ENCODE measurements at places on chromosomes 3 and 15.

- DNase-seq: no peak
Measured at GRCh38 chr3:179615458-179616173, 11.0 kb downstream of the NDUFB5 start.

DNA sequence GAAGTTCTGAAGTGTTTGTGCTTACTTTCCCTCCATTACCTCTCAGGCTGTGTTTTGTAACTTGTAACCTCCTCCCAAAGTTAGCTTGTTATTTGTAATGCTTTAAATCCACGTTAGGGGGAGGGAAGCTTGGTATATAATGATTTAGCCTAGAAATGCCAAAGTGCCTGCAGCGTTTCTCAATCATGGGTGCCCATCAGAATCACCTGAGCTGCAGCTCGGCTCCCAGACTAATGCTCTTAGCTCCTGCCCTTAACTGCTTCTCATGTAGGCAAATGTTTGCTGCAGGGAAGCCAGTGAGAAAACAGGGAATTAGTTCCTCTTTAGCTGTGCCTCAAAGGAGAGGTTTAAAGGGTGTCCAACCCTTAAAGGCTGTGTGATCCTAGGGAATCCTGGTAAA lies 219.2 kb upstream of the NAALADL2 start:
- no peak for DNase-seq

- no peak for DNase-seq
Measured at GRCh38 chr3:105448338-105448982, 81.8 kb downstream of the ALCAM start.

DNA sequence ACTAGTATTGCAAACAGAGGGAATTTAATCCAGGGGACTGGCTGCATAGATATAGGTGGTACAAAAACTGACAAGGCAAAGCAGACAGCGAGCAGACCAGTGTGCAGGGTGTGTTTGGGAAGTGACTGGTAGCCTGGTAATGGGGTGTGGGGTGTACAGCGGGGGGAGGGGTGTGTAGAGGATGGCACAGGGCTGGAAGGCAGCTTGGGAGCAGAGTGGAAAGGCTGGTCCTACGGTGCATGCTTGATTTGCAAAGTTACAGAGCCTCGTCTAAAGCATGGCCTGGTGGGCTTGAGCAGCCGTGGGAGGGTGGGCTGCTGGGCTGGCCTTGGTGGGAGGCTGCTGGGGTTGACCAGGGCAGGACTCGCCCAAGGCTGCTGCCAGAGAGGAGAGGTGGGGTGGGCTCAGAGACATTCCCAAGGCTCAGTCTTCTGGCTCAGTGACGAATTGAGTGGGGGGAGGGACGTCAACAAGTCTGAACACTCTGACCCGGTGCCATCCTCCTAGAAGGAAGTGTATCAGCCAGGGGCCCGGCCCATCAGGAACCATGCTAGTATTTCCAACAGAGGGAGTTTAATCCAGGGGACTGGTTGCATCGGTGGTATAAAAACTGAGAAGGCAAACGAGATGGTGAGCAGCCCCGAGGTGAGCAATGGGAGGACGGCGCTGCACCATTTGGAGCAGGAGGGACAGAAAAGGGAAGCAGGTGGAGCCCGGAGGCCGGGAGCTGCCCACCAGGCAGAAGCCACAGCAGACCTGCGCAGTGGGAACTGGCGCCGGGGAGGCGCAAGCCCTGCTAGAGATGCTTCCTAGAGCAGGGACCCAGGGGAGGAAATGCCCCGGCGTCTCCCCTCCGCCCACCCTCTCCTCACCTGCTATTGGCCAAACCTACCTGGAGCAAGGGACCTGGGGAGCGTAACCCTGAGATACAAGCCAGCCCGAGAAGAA lies 29.2 kb downstream of the CPN2 start:
- no peak for DNase-seq

DNA sequence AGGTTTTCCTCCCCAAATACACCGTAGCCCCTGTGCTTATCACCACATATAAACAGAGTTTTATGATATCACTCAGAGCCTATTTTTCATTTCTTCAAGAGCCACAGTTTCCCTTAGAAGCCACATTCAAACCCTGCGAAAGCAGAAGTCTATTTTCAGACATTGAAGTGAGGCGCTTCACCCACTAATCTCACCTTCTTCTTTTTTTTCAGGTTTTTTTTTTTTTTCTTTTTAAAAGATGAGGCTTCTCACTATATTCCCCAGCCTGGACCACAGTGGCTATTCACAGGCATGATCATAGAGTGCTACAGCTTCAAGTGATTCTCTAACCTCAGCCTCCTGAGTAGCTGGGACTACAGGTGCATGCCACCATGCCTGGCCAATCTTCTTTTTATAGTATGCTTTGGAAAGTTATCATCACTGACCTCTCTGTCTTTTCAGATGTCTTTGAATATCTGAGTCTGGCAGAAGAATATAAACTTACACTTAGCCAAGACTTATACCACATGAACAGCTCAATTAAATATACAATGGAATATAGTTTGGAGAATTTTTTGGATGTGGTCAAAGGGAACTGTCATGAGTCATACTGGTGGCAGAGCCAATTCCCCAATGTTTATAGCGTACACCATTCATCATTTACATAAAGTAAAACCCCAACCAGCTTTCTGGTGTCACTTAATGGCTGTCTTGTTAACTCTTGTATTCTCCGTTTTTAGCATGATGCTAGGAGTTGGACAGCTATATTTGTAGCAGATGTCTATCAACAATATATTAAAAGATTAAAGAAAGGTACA lies 59.7 kb upstream of the CCDC50 start:
- no peak for DNase-seq

GRCh38 chr3:176579711-176580185 lies 617.5 kb downstream of the TBL1XR1 start:
- DNase-seq: no peak

GRCh38 chr3:23435318-23435717 lies 232.2 kb downstream of the UBE2E2 start:
- DNase-seq: no peak

DNA sequence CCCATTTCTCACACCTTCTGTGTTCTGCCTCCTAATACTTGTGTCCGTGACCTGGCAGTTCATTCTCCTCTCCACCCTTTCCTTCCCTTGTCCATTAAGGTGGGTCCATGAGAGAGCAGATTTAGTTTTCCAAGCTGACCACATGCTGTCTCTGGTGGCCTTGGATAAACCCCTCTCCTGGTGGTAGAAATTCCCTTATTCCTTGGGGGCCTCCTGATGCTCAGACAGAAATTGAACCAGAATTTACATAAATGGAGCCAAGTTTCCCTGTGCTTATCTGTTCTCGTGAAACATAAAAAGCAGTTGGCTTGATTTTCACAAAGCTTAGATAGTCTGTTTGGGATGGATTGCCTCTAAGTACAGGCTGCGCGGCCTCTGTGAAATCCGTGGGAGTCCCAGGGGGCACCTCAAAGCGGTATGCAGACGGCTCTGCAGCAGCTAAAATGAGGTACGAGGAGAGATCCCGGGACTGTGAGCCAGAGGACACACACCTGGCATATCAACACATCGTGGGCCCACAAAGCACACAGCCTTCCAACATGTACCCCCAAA lies 101.0 kb upstream of the NMNAT3 start:
- peak; percentile 30 for DNase-seq

DNA sequence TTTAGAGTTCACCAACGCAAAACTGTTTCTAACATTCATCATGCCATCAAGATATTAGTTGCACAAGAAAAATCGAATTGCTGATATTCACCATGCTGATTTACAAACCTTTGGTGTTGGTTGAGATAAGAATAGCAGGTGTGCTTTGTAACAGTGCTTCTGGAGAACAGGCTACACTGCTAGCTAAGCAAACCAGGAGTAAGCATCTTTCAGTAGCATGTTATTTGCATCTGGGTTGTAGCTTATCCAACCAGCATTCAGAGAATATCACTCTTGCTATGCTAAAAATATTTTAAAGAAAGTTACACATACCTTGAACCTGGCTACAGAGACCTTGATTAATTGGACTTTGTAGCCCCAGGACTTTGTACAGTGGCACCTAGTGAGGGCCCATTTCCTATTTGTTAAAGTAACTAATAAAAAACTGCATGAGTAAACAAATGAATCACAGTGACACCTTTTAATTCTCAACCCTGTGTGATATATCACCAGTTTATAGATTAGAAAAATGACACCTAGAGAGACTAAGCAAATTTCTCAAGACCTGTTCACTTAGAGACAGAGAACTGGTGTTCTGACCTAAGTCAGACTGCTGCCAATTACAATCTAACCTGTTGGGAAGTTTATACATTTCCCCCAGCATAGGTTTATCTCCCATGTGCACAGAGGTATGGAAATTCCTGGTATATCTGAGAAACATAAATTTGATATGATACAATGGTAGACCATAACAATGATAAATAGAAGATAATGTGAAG lies 435.5 kb upstream of the TGFBR2 start:
- no peak for DNase-seq

- DNase-seq: no peak
Measured at GRCh38 chr3:38986901-38987300, 64.8 kb downstream of the SCN11A start.

- DNase-seq: no peak
Measured at GRCh38 chr3:108822123-108822897, at the start of gene TRAT1. TSS of gene TRAT1 (plus strand) at chr3:108822786. CDS start at chr3:108822928, 142 bp downstream.

GRCh38 chr3:102229062-102229655 lies 205.7 kb upstream of the ZPLD1 start:
- peak; percentile 89 for DNase-seq

DNA sequence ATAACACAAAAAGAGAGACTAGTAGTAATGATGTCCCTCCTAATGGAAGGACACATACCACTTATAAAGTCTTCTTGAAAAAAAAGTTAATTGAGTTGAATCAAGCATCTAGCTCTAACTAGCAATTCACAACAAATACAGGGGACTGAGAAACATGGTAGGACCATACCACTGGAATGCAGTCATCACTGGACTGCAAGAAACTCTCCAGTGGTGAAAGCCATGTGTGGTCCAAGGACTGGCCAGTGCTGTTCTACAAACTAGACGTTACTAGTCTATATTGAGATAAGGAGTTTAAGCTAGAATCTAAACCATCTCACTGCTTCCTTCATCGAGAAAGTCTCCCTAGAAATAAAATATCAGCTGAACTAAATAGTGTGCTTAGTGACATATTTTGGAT lies 16.7 kb downstream of the FBN1 start:
- no peak for DNase-seq

- DNase-seq: no peak
Measured at GRCh38 chr15:42721916-42722315, 15.0 kb downstream of the CDAN1 start.

- DNase-seq: no peak
Measured at GRCh38 chr15:81387621-81388435, 13.8 kb upstream of the TMC3 start.

- no peak for DNase-seq
Measured at GRCh38 chr3:133038731-133039375, 662 bp downstream of the TMEM108 start.

DNA sequence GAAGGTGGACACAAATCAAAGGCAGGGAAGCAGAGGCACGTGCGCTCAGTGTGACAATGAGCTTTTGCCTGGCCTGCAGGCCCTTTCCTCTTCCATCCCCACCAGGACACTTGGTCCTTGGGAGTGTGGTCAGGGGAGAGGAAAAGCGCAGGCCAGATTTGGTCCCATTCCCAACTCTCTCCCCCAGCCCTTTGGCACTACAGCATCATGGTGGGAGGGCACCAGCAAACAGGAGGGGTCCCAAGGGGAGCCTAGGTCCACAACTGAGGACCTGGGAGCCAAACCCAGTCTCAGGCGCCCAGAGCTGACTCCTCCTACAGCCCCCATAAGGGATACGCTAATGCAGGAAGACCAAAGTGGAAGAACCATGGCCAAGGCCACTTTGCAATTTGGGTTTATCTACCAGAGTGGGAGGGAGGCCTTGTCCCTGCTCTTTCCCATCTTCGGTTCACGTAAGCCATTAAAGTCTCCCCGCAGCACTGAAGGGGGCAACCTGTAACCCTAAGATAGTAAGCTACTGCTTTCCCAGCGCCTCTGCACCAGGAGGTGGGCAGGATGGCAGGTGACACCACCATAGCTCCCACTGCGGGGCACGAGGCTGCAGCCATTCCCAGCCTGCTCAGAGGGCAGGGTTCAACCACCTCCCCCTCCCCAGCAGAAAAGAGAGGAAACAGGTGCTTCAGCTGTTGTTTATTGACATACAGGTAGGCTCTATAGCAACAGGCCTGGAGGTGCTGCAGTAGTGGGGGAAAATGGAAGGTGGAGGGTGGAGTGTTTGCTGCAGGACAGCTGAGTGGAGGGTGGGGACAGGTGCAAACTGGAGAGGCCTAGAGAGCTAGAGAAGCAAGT lies 993 bp upstream of the GRAMD2A start:
- no peak for DNase-seq

- no peak for DNase-seq
Measured at GRCh38 chr3:61559136-61559731, 2.1 kb upstream of the PTPRG start.

DNA sequence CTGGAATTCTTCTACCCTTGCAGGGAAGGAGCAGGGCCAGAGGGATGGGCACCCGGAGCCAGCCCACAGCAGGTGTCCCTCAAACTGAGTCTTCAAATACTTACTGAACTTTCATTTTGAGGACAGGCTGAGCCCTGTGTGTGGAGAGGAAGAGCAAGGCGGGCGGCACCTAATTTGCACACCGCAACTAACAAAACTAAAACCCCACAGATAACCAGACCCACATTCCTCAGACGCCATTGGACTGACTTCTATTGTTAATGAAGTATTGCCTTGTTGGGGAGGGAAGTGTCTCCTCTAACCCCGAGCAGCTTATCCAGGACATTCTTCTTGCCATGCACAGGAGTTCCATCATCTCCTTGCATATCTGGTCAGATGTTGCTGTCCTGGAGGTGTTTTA lies 105.2 kb upstream of the NR2E3 start:
- DNase-seq: no peak

DNA sequence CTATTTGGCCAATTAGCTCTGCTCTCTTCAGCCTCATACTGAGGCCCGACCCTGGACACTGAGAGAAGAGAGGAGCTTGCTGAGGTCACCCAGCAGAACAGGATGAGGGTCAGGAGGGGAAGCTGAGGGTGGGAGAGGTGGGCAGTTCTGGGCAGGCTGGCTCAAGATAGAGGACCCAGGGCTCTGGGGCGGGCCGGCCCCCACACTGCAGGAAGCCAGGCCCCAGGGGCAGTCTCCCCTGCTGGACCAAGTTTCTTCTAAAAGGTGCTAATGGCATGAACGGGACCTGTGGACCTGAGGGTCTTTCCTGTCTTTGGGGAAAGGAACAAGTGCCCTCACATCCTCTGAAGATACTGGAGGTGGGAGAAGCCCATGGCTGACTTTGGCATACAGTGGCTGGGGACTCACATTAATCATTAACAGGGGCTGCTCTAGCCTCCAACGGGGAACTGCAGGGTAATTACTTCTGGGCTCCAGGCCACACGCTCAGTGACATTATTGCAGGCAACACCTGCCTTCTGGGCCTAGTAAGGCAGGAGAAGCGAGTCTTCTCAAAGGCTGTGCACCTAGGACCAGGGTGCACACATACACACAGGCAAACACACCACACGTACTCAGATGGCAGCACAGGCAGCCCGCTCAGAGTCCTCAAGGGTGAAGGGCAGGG lies 10.6 kb downstream of the HCN4 start:
- DNase-seq: no peak

GRCh38 chr3:51350751-51351150 lies 34.3 kb upstream of the MANF start:
- DNase-seq: no peak

GRCh38 chr3:55877703-55878102 lies 390.6 kb upstream of the WNT5A start:
- no peak for DNase-seq
